ENCODE measurements at places on chromosomes 3 and 15. TPM values are rescaled to one million over a fixed set of nuclear protein-coding genes. Genes with fewer than 3 reads are reported as not detected.

The ZNF502 gene
- total RNA-seq = 10.8 TPM

The PRR20G gene
- not detected for total RNA-seq

The SAMD7 gene
- not detected for total RNA-seq

The CD96 gene
- 0.25 TPM for total RNA-seq

The GPR27 gene
- total RNA-seq = 34.2 TPM

The OR5K2 gene
- total RNA-seq = not detected

Data from temporal lobe (tissue), 4 donors.